ENCODE measurements at places on chromosomes 7 and 10.

- DNase-seq = peak; percentile 60
These were observed 89.8 kb downstream of the CREM start for GRCh38 chr10:35216303-35216905.

- no peak for DNase-seq
These were observed 127.9 kb upstream of the SEM1 start for GRCh38 chr7:96837593-96837992.

DNA sequence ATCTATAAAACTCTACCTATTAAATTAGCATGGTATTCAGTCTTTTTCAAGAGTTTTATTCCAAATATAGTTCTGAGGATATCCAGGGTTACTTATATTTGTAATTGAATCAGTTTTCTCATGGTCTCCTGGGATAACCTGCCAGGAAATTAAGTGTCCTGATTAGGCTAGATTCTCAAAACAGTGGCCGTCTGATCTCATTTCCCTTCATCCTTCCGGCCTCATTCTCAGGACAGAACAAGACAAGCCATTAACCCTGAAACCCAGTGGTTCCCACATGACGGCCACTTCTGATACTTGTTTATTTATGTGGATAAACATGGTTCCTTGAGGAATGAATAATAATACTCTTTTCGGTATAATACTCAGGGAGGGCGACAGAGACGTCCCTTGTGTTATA, 417.6 kb upstream of the POT1 start:
- no peak for DNase-seq

GRCh38 chr10:130686689-130687300, 550.6 kb downstream of the GLRX3 start:
- DNase-seq = no peak

DNA sequence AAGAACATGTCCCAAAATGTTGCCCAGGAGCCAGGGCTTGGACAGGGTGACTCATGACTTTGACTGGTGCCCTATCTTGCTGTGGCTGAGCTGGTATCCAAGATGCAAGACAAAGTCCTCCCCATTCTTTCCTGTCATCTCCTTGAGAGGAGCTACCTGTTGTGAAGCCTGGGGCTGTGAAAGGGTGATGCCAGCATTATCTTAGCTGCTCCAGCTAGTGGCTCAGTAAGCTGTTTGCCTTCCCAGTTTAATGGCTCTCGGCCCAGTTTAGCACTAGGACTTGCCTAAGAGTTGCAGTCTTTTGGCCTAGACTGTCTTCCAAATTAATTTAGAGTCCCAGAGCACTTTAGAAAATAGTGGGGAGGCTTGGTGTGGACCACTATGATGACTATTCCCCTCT, 424.3 kb upstream of the NRG3 start:
- DNase-seq = no peak

DNA sequence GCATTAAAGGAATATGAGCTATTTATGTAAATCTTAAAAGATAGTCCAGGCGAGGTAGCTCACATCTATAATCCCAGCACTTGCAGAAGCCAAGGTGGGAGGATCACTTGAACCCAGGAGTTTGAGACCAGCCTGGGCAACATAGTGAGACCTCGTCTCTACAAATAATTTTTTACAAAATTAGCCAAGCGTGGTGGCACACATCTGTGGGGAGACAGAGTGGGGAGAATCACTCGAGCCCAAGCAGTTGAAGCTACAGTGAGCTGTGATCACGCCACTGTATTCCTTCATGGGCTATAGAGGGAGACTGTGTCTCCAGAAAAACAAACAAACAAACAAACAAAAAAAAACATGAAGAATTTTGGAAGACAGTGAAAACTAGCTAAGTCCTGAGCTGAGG, 28.4 kb downstream of the HERC4 start:
- DNase-seq = no peak

DNA sequence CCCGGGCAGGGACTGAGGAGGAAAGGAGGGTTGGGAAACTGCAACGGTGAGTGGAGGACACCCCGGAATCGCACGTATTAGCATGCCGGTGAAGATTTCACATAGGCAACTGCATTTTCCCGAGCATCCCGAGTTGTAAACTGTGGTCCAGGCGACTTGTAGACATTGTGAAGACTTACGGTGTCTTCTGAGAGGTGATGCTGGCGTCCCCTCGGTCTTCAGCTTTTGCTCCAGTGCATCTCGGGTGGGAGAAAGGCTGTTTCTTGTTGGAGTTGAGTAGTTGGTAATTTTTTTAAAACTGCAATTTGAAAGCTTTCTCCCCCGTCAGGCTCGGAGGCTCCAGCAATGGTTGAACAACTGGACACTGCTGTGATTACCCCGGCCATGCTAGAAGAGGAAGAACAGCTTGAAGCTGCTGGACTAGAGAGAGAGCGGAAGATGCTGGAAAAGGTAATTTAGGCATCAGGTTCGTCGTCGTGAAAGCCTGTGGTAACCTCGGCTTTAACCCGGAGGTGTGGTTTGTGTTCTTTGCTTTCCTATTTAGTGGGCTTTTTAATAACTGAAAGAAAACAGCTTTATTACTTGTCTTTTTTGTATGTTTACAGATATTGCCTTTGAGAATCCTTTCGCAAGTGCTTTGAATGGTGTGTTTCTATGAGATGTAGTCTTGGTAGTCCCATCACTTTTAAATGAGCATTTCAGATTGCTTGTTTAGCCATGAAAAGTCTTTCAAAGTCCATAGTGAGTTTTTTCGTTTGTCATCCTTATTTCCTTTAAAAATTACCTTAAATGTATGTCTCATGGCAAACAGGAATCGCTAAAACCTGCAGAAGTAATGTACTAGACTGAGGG, 687 bp downstream of the HELLS start:
- DNase-seq = no peak

DNA sequence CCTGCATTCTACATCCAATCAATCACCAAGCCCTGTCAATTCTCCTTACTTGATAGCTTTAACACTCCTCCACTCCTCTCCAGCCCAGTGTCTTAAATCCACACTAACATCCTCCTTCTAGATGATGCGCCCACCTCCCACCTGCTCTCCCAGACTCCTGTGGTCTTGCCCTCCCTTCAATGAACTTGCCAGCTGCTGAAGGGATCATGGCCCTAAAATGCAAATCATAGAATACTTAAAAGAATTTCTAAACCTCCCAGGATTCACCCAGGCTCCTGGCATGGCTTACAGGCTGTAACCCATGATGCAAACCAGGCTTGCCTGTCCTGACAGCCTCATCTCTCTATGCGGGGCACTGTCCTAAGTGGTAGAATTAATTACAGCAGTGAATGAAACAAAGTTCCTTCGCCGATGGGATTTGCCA, 43.6 kb downstream of the SYPL1 start:
- no peak for DNase-seq

DNA sequence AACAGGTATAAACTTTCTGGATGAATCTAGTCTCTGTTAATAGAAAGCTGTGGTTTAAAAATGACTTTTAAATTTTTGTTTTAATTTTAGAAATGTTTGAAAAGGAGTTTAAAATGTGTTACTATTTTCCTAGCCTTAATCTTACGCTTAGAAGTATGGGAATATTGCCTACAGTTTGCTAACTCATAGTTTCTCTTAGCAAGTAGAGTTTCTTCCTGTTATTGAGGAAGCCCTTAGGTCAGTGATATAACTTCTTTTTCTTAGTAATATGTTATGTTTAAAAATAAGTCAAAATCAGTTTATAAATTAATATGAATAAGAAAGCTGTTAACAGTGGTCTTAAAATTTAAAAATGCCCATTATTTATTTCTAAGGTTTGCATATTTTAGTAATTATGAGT, 3.1 kb downstream of the STARD3NL start:
- no peak for DNase-seq

DNA sequence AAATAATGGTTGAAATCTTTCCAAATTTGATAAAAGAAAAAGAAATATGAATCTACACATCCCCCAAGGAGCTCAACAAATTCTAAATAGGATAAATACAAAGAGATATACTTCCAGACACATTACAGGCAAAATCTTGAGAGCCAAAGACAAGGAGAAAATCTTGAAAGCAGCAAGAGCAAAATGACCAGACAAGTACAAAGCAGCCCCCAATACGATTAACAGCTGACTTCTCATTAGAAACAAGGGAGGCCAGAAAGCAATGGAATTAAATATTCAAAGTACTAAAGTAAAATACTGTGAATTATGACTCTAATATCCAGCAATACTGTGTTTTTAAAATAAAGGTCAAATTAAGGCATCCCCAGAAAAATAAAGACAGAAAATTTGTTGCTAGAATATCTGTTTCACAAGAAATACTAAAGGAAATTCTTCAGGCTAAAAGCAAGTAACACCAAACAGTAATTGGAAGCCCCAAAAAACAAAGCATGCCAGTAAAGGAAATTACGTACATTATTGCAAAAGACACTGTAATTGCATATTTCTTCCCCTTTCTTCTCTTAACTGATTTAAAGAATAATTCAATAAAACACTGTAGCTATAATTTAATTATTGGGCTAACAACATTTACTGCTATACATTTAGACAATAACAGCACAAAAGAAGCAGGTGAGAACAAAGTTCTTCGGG, 36.4 kb downstream of the ZNF438 start:
- no peak for DNase-seq

Measured in activated CD8-positive, alpha-beta memory T cell treated with anti-CD3 and anti-CD28 coated beads, Interleukin-2, amount 50 U/mL, for 48 hours (primary cell).